ENCODE measurements at places on chromosomes 4 and X.

DNA sequence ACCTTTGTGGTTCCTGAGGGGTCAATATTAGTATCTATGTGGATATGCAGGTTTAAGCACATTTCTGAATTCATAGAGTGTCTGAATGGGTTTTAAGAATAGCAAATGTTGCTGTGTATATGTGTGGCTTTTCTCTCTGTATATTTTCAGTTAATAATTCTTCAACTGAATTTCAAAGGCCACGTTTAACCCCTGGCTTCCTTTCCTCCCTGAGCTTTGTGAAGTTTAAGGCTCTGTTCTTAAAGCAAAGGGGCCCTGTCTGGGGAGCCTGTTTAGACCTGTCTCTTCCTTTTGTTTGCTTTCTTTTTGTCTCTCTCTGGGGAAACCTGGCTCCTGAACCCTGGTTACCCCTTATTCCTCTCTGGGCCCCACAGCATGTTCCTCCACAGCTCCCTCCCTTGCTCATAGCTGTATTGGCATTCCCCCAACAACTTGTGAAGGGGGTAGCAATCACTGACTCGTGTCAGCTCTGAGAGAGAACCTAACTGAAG lies 139.1 kb downstream of the COL4A6 start:
- H3K4me3 ChIP-seq = no peak overlapping the region
- H3K36me3 ChIP-seq = no peaks in the 10 kb centered on the region
- H3K27ac ChIP-seq = no peak overlapping the region
- H3K27me3 ChIP-seq = no peaks in the 10 kb centered on the region
- peaks cover 6% of the 10 kb centered on the region for H3K4me1 ChIP-seq

GRCh38 chr4:101136373-101137370 lies 210.7 kb downstream of the PPP3CA start:
- H3K27ac ChIP-seq = no peak overlapping the region
- H3K4me3 ChIP-seq = no peak overlapping the region
- no peaks in the 10 kb centered on the region for H3K4me1 ChIP-seq

DNA sequence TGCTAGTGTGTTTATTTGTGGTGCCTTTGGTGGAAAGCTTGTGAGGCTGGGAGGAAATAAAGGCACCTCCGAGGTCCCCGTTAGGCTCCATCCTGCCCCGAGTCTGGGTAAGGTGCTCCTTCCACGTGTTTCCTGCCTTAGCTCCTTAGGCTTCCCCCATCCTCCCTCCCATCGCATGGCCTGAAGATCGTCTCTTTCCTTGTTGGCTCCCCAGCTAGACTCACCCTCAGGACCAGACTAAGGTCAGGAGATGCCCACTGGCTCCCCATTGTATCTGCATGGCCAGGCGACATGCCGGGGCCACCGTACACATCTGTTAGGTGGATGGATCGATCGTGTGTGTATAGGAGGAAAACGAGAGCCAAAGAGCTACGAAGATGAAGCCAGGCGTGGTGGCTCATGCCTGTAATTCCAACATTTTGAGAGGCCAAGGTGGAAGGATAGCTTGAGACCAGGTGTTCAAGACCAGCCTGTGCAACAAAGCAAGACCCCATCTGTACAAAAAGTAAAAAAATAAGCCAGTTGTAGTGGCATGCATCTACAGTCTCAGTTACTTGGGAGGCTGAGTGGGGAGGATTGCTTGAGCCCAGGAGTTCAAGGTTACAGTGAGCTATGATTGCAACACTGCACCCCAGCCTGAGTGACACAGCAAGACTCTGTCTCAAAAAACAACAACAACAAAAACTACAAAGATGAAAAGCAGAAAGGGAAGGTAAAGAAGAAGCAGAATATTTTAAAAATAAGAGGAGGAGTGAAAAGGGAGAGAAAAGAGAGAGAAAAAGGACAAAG lies 53.7 kb downstream of the SEPSECS start:
- H3K4me1 ChIP-seq = peaks cover 11% of the 10 kb centered on the region
- H3K27me3 ChIP-seq = no peaks in the 10 kb centered on the region

DNA sequence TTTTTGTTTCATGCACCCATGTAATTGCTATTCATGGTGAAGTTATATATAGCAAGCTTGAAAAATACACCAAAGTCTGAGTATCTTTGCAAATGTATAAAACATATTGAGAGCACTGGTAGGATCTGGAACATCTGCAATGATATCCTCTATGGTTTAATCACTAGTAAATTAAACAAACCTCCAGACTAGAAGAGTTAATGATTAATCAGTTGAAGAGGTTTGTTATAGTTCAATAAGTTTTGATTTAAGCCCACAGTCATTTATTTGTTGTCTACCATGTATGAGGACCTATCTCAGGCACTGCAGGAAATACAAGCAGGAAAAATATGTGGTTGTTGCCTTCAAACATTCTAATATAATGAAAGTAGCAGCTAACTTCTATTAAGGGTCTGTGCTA lies 16.5 kb downstream of the CYBB start:
- no peak for DNase-seq
- no peak overlapping the region for H3K4me3 ChIP-seq
- no peak overlapping the region for H3K27ac ChIP-seq
- H3K27me3 ChIP-seq = no peaks in the 10 kb centered on the region

GRCh38 chrX:148135738-148136137 lies 154.6 kb downstream of the FMR1NB start:
- H3K4me3 ChIP-seq = no peak overlapping the region
- no peaks in the 10 kb centered on the region for H3K27me3 ChIP-seq
- no peaks in the 10 kb centered on the region for H3K36me3 ChIP-seq
- H3K27ac ChIP-seq = no peak overlapping the region
- no peak for DNase-seq

DNA sequence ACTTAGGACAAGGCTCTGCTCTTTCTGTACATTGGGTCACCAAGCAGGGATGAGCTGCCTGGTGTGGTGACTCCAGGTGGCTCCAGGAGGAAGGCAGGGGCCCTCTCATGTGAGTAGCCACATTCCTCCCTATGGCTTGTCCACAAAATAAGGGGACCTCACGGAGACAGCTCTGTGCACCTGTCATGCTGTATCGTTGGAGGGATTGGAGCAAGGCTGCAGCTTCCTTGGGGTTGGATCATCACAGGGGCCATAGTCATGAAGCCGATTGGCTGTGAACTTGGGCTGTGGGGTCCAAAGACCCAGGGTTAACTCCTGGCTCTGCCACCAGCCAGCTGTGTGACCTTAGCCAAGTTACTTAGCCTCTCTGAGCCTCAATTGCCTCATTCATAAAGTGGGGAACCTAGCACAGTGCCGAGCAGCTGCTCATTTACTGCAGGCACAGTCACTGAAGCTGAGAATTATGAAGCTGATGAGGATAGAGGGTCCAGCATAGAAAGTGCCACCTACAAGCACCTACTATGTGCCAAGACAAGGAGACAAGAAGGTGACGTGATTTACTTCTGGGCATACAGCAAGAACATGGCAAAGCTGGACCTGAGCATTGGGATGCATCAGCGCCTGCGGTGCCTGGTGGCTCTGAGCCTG lies 11.8 kb upstream of the KIAA0232 start:
- peak overlapping the region; percentile 77 for H3K27ac ChIP-seq
- H3K4me1 ChIP-seq = peaks cover 30% of the 10 kb centered on the region
- DNase-seq = no peak
- no peak overlapping the region for H3K4me3 ChIP-seq
- no peaks in the 10 kb centered on the region for H3K27me3 ChIP-seq

DNA sequence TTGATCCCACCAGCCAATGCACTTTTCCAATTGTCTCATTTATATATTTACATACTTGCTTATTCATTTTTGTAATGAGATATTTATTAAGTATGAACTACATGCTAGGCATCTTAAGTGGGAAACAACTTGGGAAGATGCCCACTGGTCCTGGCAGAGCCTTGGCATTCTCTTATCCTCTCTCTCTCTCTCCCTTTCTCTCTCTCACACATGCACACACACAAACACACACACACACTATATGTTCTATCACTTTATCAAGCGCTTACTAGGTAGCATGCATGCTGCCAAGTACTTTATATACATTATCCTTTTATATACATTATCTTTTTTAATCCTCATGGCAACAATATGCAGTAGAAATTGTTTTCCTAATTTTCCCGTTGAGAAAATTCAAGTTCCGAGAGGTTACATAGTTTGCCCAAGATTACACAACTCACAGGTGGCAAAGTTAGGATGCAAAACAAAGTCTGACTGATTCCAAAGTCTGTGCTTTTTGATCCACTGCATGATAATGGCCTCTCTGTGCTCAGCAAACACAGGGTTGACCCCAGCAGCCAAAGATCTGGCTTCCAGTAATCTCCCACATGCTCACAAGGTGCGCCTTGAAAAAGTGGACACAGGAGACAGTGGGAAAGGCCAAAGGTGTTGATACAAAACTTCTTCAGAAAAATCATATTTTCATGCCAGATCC lies 173.1 kb upstream of the KLF3 start:
- H3K27ac ChIP-seq = peak overlapping the region; percentile 47
- no peak for DNase-seq
- H3K27me3 ChIP-seq = no peaks in the 10 kb centered on the region
- H3K36me3 ChIP-seq = no peaks in the 10 kb centered on the region
- peaks cover 17% of the 10 kb centered on the region for H3K4me1 ChIP-seq

DNA sequence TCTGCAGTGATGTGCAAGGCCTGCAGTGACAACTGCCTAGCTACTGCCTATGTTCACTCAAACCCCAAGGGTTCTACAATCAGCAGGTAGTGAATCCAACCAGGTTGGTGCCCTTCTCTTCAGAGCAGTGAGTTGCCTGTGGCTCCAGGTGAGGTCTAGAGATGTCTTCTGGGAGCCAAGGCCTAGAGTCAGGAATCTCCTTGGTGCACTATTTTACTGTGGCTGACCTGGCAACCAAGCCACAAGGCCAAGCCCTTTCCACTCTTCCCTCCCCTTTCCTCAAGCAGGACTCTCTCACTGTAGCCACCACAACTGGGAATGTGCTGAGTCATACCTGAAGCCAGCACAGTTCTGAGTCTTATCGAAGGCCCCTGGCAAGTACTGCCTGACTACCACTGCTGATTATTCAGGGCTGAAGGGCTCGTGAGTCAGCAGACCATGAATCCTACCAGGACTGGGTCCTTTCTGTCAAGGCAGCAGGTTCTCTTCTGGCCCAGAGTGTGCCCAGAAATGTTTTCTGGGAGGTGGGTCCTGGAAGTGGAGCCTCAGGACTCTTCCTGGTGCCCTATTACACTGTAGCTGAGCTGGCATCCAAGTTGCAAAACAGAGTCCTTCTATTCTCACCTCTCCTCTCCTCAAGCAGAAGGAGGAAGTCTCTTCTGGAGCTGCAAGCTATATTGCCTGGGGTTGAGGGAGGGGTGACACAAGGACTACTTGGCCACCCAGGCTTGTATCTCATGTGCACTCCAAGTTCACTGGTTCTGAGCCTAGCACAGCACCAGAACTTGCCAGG lies 111.6 kb downstream of the BTC start:
- H3K4me3 ChIP-seq = no peak overlapping the region

DNA sequence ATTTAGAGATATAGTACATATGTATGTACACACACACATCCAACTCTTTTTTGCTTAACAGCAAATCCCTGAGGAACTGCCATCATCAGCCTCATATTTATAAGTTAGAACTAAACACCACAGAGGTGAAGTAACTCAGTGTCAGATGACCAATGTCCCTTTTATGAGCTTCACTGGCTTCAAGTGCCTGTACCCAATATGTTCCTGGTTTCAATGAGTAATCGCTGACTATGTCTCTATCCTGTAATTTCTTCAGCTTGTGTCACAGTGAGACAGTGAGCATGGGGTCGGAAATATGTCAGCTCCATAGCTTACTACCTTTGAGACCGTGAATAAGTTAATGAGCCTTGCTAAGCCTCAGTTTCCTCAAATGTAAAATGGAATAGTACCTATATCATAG lies 136.2 kb upstream of the RASGEF1B start:
- H3K36me3 ChIP-seq = no peaks in the 10 kb centered on the region
- H3K4me1 ChIP-seq = no peaks in the 10 kb centered on the region
- H3K4me3 ChIP-seq = no peak overlapping the region
- no peaks in the 10 kb centered on the region for H3K27me3 ChIP-seq

- H3K27ac ChIP-seq = no peak overlapping the region
- no peaks in the 10 kb centered on the region for H3K4me1 ChIP-seq
- H3K36me3 ChIP-seq = no peaks in the 10 kb centered on the region
- H3K4me3 ChIP-seq = no peak overlapping the region
- DNase-seq = no peak
- H3K27me3 ChIP-seq = no peaks in the 10 kb centered on the region
These were observed 127.2 kb upstream of the SLIT2 start for GRCh38 chr4:20124317-20125026.

DNA sequence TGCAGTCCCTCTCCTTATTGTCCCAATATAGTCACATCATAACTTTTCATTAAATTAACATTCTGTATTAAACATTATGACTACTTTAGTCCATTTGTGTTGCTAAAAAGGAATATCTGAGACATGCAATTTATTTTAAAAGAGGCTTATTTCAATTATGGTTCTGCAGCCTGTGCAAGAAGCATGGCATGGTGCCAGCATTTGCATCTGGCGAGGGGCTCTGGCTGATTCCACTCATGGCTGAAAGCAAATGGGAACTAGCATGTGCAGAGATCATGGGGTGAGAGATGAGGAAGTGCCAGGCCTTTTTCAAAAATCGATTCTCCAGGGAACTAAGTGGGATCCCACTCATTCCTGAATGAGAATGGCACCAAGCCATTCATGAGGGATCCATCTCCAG lies 476.3 kb upstream of the RPS6KA3 start:
- H3K27me3 ChIP-seq = no peaks in the 10 kb centered on the region
- H3K27ac ChIP-seq = no peak overlapping the region
- no peaks in the 10 kb centered on the region for H3K36me3 ChIP-seq
- H3K4me3 ChIP-seq = no peak overlapping the region
- H3K4me1 ChIP-seq = no peaks in the 10 kb centered on the region
- no peak for DNase-seq

DNA sequence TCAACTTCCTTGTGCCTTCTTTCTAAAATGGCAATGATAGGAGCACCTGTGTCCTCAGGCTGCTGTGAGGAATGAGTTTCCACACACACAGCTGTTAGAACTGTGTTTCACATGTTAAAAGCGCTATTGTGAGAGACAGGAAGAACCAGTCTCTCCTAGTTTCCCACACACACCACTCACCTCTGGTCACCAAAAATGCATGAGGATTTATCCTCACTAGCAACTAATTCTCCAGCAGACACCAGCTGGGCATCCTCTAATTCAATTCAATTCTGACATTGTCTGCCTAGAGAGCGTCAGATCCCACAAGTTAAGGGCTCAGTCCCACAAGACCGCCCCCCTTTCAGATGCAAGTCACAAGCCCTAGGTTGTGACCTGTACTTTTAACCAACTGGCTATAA lies 29.0 kb upstream of the SLC2A9 start:
- H3K27ac ChIP-seq = no peak overlapping the region
- no peaks in the 10 kb centered on the region for H3K4me1 ChIP-seq
- no peak for DNase-seq

- no peaks in the 10 kb centered on the region for H3K36me3 ChIP-seq
- peak; percentile 21 for DNase-seq
- no peaks in the 10 kb centered on the region for H3K27me3 ChIP-seq
- peak overlapping the region; percentile 34 for H3K27ac ChIP-seq
These were observed 152.0 kb upstream of the USP9X start for GRCh38 chrX:40933132-40933705.
